ENCODE measurements at places on chromosomes 5 and 9. TPM values are rescaled to one million over a fixed set of nuclear protein-coding genes. Genes with fewer than 3 reads are reported as not detected.

The FOXI1 gene
- total RNA-seq = not detected

The ISL1 gene
- not detected for total RNA-seq

The STPG3 gene
- total RNA-seq = not detected

The NUTM2F gene
- total RNA-seq = not detected

The TXNDC8 gene
- total RNA-seq = not detected

The DNAJC21 gene
- total RNA-seq = 51.7 TPM

The FAT2 gene
- 0.18 TPM for total RNA-seq

The AIF1L gene
- 31.1 TPM for total RNA-seq

The SLC28A3 gene
- total RNA-seq = 0.63 TPM

The VCAN gene
- total RNA-seq = 94.1 TPM

The TAF11L5 gene
- not detected for total RNA-seq

The FGF1 gene
- 33.9 TPM for total RNA-seq

The TUT7 gene
- total RNA-seq = 13.0 TPM

The ALDH1A1 gene
- total RNA-seq = 24.3 TPM

The HABP4 gene
- total RNA-seq = 19.5 TPM

The SEC24A gene
- total RNA-seq = 15.9 TPM

The PMPCA gene
- 66.1 TPM for total RNA-seq

The BAAT gene
- total RNA-seq = not detected

The SLC6A19 gene
- total RNA-seq = not detected

The PCDHB13 gene
- 3.5 TPM for total RNA-seq

The HTR4 gene
- 8.8 TPM for total RNA-seq

The IER5L gene
- 13.1 TPM for total RNA-seq

The HAVCR2 gene
- total RNA-seq = 11.4 TPM

The RNF180 gene
- 16.9 TPM for total RNA-seq

The DND1 gene
- 0.44 TPM for total RNA-seq

The ZNF474 gene
- total RNA-seq = not detected

The OR1K1 gene
- not detected for total RNA-seq

The SLC34A3 gene
- total RNA-seq = not detected

The SNX24 gene
- total RNA-seq = 11.1 TPM

The MARCOL gene
- not detected for total RNA-seq
